Renal cortical epithelial cell (primary cell): ENCODE measurements at places on chromosomes 16 and 17.

GRCh38 chr17:75588596-75589011 lies 1.0 kb downstream of the MYO15B start:
- no peak for DNase-seq

- DNase-seq: no peak
Observed at GRCh38 chr16:86366481-86366880, 143.8 kb upstream of the FOXF1 start.

- DNase-seq: no peak
Observed at GRCh38 chr17:15918661-15919259, 26.2 kb upstream of the ADORA2B start.

GRCh38 chr16:82580298-82580890 lies 46.4 kb upstream of the CDH13 start:
- DNase-seq: peak; percentile 6

- DNase-seq: peak; percentile 44
Observed at GRCh38 chr17:79042421-79043190, 18.6 kb downstream of the C1QTNF1 start.

DNA sequence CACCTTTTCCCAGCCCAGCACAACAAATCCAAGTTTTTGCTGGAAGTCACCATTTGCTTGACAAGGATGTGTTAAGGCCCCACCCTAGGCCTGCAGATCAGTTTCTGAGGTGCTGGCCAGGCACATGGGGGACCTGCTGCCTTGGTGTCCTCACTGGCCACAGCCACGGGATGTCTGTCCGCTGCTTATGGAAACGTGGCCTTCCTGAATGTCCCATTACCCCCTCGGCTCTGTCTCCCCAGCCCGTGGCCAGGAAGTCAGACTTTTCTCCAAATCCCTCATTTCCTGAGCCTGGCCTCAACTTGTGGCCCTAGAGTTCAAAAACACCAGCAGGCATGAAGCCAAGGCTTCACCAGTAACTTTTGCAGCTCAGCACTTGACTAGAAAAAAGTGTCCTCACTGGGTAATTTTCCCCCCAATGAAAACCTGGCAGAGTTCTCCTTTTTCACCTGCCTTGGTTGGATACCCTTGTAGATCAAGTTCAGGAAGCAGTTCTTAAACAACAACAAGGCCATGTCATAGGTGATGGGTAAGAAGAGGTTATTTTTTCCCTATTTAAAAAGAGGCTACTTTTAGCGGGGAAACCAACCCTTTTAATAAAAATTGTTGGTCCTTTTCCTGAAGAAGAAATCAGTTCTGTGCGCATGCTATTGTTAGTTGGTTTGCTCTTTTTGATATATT lies 80.8 kb downstream of the SOCS1 start:
- no peak for DNase-seq

DNA sequence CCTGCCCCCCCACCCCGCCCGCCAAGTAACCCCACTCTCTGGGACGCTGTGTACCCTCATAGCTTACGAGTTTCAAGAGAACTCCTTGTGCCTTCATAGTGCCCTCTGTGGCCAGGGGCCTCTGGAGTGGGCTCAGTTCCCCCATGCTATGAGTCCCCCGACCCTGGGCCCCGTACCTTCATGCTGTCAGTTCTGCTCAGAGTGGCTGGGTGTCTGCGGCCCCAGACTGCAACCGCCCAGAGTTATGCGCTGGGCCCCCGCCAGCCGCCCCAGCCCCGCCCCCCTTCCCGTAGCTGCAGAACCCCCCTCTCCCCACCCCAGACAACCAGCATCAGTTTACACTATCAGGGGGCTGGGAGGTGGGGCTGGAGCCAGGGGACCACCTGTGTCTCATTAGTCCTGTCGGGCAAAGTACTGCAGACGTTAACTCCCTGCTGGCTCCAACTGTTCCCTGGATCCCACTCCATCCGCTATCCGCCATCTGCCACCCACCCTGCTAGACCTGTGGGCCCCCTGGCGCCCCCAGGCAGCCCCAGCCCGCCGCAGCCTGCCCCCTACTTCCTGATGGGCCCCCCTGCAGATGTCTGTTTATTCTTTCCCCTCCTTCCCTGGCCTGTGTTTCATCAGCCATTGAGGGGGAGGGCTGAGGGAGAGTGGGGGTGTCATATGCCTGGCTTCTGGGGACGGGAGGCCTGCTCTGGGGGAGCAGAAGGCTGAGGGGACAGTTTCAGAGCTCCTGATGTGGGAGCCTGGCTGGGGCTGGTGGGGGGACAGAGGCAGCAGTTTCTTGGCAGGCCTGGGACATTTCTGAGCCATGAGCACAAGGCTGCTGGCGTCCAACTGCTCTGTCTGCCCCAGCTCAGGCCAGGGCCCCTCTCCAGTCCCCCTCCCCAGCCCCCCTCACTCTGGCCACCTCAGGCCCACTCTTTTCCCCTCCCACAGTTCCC lies at the start of gene MFAP4:
Gene MFAP4 (minus strand): TSS at position 217 of the 947 bp plus-strand sequence. CDS start 35 bp downstream, at position 182.
- no peak for DNase-seq

DNA sequence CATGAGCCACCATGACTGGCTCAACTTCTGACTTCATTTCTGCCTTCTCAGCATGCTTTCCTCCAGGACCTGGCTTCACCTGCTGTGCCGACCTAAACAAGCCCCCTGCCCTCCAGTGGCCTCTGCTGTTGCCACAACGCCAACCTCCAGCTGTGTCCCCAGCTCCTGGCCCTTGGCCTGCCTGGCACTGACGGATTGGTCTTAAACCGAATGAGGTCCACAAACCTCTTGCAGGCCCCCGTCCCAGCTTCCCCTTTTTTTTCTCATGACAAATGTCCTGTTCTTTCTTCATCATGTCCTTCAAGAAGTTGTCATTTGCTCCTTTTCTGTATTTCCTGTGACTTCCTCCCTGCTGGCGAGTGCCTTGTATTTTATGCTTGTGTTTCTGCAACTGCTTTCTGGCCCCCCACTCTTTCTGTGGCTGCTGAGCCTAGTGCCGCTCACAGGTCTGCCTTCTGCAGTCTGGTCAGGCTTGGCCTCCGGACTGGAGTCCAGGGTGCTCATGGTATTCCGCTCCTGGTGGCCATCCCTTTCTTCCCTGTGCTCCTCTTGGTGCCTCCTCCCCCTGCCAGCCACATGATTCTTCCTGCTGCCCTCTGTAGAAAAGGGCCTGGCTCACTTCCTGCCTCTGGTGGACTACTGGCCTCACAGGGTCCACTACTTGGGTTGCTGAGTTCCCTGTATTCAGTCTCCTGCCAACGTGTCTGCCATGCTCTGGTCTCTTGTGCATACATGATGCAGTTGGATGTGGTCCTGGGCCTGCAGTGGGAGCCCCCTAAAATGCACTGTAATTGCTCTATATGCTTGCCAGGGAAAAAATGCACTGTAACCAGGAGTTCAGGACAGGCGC lies 2.9 kb downstream of the ATP6V0C start:
- peak; percentile 50 for DNase-seq

- no peak for DNase-seq
Observed at GRCh38 chr17:38747463-38748148, 530 bp downstream of the PCGF2 start.

GRCh38 chr16:56237451-56237930 lies 46.2 kb downstream of the GNAO1 start:
- DNase-seq: no peak

- peak; percentile 37 for DNase-seq
Observed at GRCh38 chr16:14549789-14550153, 80.3 kb downstream of the PARN start.

GRCh38 chr16:50469121-50469743 lies 79.0 kb upstream of the NKD1 start:
- DNase-seq: no peak

- no peak for DNase-seq
Observed at GRCh38 chr17:76119409-76120371, 16.1 kb upstream of the EXOC7 start.

DNA sequence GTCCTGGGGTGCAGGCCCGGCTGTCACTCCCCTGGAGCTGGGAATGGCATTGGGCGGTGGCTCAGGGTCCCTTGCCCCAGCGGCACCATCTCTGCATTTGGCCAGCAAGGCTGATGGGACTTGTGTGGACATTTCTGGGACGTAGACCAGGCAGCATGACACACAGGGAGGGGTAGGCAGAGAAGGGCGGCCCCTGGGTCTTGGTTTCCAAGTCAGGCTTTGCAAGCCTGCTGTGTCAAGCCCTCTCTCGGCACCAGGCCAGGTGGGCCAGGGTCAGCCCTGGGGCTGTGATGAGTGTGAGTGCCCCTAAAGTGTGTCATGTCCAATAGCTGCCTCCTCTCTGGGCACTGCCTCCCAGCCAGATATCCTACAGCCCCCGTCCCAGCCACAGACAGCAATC lies 335.2 kb downstream of the SEC14L1 start:
- DNase-seq: no peak

- DNase-seq: no peak
Observed at GRCh38 chr17:63698381-63698885, 1.5 kb downstream of the LIMD2 start.

DNA sequence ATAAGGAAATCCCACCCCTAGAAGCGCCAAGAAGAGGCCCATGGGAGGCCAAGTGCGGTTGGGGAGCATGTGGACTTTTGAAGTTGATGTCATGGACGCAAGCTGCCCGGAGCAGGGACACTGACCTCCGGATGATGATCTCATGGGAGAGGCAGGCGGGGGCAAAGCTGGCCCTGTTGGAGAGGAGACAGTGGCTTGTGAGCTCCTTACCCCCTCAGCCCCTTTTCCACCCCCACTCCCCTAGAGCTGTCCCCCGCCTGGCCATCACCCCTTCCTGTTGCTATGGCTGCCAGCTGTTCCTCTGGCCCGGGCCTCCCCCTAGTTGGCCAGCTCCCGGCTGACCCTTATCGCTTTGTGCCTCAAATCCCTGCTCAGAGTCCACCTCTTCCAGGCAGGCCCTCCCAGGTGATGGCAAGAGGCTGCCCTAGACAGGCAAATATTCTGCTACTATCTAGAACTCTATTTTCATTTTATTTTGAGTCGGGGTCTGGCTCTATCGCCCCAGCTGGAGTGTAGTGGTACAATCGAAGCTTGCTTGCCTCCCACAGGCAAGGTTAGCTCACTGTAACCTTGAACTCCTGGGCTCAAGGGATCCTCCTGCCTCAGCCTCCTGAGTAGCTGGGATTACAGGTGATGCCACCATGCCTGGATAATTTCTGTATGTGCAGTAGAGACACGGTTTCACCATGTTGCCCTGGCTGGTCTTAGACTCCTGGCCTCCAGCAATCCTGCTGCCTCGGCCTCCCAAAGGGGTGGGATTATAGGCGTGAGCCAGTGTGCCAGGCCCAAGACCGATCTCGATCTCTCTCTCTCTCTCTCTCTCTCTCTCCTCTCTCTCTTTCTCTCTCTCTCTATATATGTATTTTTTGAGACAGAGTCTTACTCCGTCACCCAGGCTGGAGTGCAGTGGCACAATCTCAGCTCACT lies 6.6 kb downstream of the NOTUM start:
- no peak for DNase-seq

DNA sequence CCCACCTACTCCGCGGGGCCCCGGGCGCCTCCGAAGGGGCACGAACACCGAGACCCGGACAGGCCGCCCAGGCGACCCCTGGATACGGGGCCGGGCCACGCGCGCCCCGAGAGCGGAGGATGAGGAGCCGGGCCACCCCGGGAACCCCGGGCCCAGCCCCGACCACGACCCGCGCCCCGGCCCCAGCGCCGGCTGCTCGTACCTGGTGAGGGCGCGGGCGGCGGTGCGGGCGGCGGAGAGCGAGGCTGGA lies 192 bp downstream of the FASN start:
- DNase-seq: no peak

- DNase-seq: no peak
Observed at GRCh38 chr16:84794626-84795025, 25.2 kb upstream of the CRISPLD2 start.

GRCh38 chr17:8488901-8489300 lies 53.2 kb downstream of the NDEL1 start:
- DNase-seq: peak; percentile 80

DNA sequence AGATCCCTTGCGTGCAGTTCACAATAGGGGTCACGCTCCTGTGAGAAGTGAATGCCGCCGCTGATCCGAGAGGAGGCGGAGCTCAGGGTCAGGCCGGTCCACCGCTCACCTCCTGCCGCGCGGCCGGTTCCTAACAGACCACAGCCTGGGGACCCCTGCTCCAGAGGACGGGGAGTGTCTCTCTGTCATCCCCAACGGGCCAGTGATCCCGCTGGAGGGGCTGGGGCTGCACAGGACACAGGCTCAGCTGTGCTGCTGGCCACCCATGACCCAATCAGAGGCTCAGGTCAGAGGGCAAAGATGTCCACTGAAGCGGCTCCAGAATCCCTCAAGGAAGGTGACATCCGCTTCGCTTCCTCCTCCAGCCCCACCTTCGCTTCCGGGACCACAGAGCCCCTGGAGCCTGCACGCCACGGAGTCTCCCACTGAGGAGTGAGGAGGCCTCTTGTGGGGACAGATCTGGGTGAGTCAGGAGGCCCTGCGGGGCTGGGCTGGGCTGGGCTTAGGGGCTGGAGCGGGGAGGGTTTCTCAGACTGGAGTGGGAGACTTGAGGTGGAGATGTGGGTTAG lies 115.4 kb downstream of the METRNL start:
- no peak for DNase-seq

DNA sequence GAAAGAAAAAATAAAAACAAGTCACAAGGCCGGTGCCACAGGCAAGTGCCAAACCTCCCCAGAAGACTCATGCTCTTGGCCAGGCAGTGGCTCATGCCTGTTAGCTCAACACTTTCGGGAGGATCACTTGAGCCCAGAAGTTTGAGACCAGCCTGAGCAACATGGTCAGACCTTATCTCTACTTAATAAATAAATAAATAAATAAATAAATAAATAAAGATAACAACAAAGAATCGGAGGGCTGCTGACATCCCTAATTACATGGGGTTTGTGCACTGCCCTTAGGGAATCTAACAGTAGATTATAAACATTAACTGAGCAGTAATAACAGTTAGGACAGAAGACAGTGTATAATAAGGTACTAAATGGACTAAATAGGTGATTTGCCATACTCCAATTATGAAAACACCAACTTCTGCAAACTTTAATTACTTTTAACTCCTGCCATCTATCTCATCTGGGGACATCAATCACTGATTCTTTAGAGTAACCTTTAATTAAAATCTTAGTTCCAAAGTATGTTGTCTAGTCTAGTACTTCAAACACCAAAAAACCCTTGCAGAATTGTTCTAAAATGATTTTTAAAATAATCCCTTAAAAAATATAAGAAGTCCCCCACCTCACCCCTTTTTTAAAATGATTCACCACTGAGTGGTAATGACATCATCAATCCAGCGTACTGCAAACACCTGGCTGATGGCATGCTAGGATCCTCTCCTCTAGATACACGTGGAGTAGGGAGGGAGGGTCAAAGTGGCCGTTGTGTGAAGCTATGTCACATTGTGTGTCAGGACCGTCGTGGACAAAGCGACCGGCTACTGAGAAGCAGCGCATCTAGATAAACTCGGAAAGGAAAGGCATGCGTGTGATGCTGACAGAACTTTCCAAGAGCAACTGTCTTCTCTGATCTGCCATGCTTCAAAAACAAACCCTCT lies 28.5 kb downstream of the CYTH1 start:
- DNase-seq: no peak
